ENCODE measurements at places on chromosomes 4 and X. TPM values are rescaled to one million over a fixed set of nuclear protein-coding genes. Genes with fewer than 3 reads are reported as not detected.

- DNase-seq, result no peak
These were observed 405 bp downstream of the CENPE start for GRCh38 chr4:103197765-103198110.

NUP54 gene
- 38.2 TPM for total RNA-seq

ENPP6 gene
- 0.12 TPM for total RNA-seq

DNA sequence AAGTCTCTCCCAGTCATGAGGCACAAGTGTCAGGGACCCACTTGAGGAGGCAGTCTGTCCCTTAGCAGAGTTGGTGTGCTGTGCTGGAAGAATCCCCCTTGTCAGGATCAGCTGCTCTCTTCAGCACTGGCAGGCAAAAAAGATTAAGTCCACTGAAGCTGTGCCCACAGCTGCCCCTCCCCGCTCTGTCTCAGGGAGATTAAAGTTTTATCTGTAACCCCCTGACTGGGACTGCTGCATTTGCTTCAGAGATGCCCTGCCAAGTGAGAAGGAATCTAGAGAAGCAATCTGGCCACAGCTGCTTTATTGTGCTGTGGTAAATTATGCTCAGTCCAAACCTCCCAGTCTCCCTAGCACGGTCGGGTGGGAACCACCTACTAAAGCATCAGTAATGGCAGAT is 37.4 kb upstream of the HEPH start:
- no peak for DNase-seq

GRCh38 chrX:134240209-134240608 is 3.2 kb downstream of the CCDC160 start:
- no peak for DNase-seq

SMAD1 gene
- total RNA-seq, result 23.9 TPM

DNA sequence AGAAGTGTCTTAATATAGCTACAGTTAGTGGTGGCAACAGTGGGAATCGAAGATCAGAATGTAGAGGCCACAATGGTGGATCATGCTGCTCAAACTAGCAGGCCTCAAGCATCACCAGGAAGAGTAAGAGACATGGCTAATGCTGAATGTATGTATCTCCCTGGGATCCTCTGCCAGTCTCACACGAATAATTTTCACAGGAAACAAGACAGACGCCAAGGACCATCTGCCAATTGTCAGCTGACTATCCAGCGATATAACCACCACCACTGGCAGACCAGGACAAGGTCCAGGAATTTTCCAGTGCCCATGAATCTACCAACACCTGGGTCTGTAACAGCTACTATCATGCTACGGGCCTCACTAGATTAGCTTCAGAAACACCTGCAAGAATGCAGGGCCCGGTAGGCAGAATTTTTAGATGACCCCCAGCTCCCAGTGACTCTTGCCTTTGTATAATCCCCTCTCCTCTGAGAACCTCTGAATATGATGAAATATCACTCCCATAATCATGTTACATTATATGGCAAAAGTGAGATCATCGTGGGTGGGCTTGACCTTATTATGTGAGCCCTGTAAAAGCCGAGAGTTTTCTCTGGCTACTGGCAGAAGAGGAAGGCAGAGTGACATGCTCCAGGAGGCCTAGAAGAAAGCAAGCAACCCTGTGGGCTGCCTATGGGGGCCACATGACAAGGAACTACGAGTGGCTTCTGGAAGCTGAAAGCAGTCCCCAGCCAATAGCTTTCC is 429.8 kb downstream of the BCOR start:
- no peak for DNase-seq

- peak; percentile 33 for DNase-seq
These were observed 89.4 kb downstream of the PPP2R2C start for GRCh38 chr4:6383009-6383404.

- no peak for DNase-seq
These were observed 584.6 kb downstream of the GABRG1 start for GRCh38 chr4:45539142-45539814.

- DNase-seq, result peak; percentile 84
These were observed 951 bp downstream of the SH3BP2 start for GRCh38 chr4:2793586-2794485.

DNA sequence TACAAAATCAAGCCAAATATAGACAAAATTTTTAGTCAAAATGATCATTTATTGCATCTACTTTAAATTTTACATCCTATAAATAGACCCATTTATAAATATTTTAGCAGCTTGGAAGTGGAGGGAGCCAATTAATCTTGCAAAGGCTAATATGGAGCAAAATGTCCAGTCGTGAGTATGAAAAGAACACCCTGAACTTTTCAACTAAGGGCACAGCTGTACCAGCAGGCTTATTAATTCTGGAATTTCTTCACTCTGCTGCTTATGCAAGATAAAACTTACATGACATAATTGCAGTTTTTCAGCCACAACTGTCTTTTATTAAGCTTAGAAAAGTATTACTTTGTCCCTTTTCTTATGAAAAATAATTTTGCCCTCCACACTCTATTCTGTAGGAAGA is 22.9 kb upstream of the USP53 start:
- DNase-seq, result no peak

COL4A6 gene
- 1.8 TPM for total RNA-seq

PLP1 gene
- not detected for total RNA-seq

PLXNB3 gene
- 3.3 TPM for total RNA-seq

All from upper lobe of right lung (tissue), 1 donor.